GM10248 (cell line): ENCODE measurements at places on chromosomes 3 and 15.

GRCh38 chr3:133882986-133883586, 12.6 kb downstream of the RAB6B start:
- no peak for DNase-seq

DNA sequence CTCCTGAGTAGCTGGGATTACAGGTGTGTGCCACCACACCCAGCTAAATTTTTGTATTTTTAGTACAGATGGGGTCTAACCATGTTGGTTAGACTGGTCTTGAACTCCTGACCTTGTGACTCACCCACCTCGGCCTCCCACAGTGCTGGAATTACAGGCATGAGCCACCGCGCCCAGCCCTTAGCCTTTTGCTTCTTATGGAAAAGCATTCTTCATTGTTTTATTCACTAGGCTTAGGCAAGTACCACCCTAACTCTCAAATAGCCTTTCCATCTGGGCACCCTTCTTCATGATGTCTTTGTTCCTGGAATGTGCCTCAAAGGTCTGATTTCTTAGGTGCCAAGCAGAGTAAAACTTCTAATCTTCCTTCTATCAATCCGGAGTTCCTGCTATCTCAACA, 641.8 kb downstream of the FHIT start:
- DNase-seq, result no peak

- DNase-seq, result no peak
Measured at GRCh38 chr3:12486001-12486400, 1.7 kb downstream of the TSEN2 start.

DNA sequence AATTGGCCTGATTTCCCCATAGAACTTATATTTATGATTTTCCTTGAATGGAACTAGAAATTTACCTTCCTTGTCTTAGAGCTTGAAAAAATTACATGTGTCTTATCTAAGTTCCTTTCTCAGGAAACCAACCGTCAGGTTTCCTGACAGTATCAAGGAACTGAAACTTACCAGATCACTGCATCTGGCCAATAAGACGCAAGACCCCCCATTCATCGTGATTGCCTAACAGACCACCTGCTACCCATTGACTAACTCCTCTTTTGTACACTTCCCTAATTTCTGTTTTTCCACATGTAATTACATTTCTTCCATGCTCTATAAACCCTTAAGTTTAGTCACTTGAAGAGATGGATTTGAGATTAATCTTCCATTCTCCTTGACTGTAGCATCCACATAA, 517.2 kb upstream of the CBLB start:
- DNase-seq, result no peak

- DNase-seq, result no peak
Measured at GRCh38 chr3:171781711-171782127, 28.6 kb downstream of the PLD1 start.

- no peak for DNase-seq
Measured at GRCh38 chr15:74172701-74173379, 670 bp upstream of the ISLR start.

- DNase-seq, result no peak
Measured at GRCh38 chr3:37204314-37204713, 29.9 kb upstream of the LRRFIP2 start.

GRCh38 chr3:37722477-37722876, 139.2 kb upstream of the CTDSPL start:
- DNase-seq, result no peak

GRCh38 chr3:28835249-28835648, 445.6 kb upstream of the RBMS3 start:
- DNase-seq, result no peak

DNA sequence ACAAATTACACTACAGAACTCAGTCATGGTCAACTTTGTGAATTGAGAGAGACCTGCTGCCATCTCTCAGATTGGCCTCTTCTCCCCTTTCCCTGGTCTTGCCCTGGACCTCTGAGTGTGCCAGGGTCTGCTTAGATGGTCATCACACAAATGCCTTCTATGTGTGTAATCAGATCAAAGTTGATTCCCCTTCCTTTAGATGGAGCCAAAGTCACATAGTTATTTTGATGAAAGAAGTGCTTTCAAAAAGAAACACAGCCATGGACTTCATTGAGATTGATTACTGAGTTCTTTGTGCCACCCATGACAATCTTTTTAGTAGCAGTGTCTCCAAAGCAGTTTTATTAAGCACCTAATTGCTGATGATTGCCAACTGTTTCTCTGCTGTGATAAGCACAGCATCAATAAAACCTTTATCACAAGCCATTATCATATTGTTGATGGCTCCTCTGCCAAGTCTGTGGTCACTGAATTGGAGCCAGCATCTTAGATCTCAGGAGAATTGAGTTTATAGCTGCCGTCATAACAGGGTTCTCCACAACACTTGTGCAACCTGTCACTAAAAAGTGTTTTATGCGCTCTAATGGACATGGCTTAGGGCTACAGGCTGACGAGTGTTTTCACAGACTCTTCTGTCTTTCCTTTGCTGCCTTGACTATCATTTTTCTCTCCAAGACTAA, 149.7 kb upstream of the NUDT16 start:
- DNase-seq, result no peak

DNA sequence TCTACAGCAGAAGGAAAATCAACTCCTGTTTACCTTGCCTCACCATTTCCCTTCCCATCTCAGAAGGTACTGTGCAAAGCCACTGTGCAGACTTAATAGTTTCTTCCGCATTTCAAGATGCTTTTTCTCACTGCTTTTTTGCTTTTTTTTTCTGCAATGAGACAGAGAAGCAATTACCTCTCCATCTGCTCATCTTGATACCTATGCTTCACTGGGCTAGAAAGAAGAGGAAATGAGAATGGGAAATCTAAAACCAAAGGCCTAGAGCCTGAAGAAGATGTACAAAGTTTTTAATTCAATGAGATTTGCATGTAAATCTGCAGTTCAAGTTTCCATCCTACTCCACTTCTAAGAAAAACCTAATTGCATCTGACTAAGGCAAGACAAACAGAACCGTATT, 238.1 kb upstream of the SETMAR start:
- DNase-seq, result peak; percentile 11

GRCh38 chr3:8503461-8503860, 1.8 kb downstream of the LMCD1 start:
- no peak for DNase-seq

GRCh38 chr3:124823648-124824047, 63.5 kb downstream of the ITGB5 start:
- no peak for DNase-seq

GRCh38 chr3:65252266-65252665, 564.5 kb upstream of the ADAMTS9 start:
- DNase-seq, result no peak

DNA sequence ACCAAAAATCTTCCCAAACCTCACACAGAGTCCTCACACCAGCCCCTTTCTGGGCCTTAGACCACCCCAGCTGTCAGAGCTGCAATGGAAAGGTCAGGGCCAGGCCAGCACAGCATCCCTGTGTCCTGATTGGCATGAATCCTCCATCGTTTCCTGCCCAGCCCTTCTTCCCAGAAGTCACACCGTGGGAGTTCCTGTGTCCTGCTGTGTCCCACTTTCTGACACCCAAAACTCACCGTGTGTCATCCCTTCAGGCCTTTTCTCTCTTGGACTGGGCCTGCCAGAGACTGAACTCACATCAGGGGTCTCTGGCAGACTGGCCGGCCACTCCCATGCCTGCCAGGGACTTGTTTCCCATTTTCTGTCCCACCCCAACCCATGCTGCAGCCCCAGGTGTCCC, 32.5 kb upstream of the CHRNB4 start:
- DNase-seq, result no peak

GRCh38 chr3:170483485-170484262, 65.0 kb downstream of the CLDN11 start:
- DNase-seq, result no peak

DNA sequence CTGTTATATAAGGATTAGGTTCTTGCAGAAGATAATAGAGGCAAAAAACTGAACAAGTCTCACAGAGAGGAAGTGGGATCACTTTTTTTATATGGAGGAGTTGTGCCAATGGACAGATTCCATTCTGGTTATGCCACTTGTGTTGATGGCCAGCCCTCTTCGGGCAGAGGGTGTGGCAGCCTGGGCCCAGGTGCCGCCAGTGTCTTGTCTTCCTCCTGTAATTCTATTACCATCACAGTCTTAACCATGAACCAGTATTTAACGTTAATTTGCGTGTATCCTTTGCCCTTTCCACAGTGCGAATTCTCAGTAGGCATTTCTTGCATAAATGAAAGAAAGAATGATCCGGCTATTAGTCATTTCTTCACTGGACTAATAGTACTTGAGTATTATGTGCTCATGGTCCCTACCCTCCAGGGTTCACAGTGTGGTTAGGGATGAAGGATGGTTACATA, 7.0 kb upstream of the USP4 start:
- DNase-seq, result no peak

DNA sequence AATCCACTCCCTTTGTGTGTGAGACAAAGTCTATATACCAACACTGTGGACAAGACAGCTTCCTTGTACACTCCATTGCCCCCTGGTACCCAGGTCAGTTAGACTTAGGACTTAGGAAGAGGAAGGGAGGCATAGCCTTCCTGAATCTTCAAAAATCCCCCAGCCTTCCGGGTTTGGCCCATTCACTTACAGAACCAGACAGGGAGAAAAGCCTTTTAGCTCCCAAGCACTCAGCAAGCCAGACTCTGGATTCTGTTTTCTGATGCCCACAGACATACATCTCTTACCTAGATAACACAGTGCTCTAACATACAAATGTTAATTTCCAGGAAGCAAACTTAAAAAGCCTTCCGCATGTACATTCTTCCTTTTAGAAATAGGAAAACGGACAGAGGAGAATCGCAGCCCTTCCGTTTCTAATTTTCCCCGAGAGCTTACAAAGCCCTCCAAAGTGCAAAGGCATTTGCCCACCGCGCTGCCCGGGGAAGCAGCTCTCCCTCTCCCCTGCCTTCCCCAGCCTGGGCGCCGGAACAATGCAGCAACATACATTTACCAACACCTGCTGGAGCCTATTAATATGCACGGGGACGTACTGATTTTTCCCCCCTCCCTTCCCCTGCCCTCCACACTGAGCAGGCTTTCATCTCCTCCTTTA, 442.0 kb downstream of the MAGI1 start:
- no peak for DNase-seq

DNA sequence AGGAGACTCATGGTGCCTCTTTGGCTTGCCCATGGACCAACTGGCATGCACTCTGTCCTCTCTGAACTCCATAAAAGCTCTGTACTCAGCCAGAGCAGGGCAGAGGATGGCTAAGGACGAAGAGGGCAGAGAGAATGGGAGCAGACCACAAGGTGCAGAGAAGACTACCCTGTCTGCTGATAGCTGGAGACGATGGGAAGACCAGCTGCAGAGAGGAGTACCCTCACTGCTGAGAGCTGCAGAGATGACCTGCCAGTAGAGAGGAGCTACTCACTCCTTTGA, 65.0 kb downstream of the THBS1 start:
- no peak for DNase-seq

DNA sequence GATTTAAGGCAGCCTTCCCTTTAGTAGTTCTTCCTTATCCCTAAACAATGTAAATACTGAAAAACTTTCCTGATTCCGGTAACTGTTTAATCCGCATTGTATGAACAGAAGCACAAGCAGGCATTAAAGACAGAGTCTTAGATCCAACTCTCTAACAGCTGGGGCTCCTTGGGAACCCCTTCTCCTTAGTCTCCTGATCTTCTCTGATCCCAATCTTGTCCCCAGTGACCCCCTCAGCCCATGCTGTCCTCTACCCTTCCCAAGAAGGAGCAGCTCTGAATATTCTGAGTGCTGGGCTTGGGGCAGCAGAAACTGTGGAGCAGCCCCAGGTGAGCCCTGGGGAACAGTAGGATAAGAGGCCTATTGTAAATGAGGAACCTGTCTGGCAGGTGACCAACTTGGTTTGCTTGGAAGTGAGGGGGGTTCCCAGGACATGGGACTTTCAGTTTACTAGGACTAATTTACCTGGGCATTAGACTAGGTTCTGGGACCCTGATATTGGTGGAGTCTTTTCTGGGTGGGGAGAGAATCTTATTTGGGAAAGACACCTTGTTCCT, 13.0 kb upstream of the SLC30A4 start:
- DNase-seq, result no peak

GRCh38 chr3:7205535-7205934, 344.6 kb downstream of the GRM7 start:
- DNase-seq, result no peak

- DNase-seq, result no peak
Measured at GRCh38 chr15:50138391-50138790, 19.4 kb upstream of the ATP8B4 start.

DNA sequence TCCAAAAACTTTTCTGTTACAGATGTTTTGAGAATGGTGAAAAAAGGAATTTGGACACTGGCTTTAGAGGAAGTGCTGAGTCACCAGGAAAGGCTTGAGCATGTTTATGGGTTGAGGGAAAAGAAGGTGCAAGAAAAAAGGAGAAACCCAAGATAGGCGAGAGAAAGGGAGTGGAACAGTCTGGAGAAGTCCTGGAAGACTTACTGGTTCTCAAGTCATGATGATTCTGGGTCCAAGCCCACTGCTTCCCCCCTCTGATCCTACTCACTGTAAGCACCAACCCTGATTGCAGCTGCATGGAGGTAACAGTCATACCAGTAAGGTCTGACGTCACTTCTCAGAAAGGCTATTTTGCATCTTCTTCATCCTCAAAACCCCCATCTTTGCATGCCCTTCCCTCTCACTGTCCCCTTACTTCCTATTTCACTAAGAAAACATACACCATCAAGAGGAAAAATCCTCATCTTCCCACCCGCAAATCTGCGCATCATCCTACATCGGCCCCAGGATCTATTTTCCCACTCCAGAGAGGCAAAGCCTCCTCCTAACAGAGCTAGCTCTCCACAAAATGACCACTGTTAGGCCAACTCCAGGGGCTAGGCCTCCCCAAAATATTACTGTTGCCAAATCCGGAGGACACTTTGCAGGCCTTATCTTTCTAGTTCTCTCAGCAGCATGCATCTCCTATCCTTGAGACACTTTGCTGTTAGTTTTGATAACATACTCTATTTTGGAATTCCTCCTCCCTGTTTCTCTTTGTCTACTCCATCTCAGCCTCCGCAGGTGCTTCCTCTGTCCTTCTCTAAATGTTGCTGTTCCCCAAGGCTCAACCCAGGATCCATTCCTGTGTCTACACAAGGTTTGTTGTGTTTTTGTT, 3.2 kb upstream of the ATP13A3 start:
- peak; percentile 77 for DNase-seq

DNA sequence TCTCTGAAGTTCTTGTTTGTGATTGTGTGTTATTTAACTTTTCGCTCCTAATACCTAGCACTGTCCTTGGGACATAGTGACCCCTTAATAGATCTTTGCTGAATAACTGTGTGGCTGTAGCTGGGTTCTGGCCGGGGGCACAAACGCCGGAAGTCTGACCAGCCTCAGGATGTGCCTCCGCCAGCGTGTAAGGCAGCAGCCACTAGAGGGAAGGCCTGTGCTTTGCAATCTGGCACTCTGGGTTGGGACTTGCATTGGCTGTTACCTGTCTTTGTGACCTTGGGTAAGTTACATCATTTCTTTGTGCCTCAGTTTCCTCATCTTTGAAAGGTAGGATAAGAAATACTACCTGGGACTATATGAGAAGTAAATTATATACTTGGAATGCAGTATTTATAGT, 158.7 kb downstream of the GHSR start:
- DNase-seq, result peak; percentile 44

GRCh38 chr15:36877796-36878683, 222.3 kb downstream of the MEIS2 start:
- DNase-seq, result no peak
